ENCODE measurements at places on chromosomes 7 and 10.
A peak's percentile ranks its signal among the peaks of the same experiment; 100 is the strongest.

GRCh38 chr10:52965509-52965908 is 192.9 kb upstream of the MBL2 start:
- DNase-seq: no peak

- no peak for DNase-seq
Observed at GRCh38 chr10:96321822-96322221, 17.6 kb downstream of the DNTT start.

DNA sequence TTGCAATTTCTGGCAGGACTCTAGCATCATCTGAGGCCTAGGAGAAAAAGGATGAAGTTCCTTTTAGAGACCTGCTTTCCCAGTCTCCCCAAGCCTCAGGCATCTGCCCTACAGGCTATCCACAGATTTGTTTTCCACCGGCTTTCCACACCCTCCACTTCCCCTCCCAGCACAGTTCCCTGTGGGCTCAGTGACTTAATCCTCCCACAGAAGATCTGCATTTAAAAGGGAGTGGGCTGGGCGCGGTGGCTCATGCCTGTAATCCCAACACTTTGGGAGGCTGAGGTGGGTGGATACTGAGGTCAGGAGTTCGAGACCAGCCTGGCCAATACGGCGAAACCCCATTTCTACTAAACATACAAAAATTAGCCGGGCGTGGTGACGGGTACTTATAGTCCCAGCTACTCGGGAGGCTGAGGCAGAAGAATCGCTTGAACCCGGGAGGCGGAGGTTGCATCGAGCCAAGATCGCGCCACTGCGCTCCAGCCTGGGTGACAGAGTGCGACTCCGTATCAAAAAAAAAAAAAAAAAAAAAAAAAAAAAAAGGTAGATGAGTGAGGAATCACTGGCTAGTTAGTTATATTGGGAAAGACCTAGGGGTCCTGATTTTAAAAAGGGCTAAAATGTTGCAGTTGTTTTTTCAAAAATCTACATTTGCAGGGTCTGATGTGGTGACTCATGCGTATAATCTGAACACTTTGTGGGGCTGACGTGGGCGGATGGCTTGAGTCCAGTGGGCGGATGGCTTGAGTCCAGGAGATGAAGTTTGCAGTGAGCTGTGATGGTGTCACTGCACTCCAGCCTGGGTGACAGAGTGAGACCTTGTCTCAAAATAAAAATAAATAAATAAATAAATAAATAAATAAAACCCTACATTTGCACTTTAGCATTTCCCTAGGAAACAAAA is 119.5 kb downstream of the BAMBI start:
- no peak for DNase-seq

- no peak for DNase-seq
Observed at GRCh38 chr7:6615723-6616555, 529 bp downstream of the ZNF853 start.

GRCh38 chr7:12987238-12987637 is 299.8 kb downstream of the ARL4A start:
- DNase-seq: no peak

GRCh38 chr7:84177758-84178412 is 16.7 kb downstream of the SEMA3A start:
- DNase-seq: no peak

GRCh38 chr7:27212497-27213432 is 12.9 kb upstream of the HOXA13 start:
- DNase-seq: no peak

DNA sequence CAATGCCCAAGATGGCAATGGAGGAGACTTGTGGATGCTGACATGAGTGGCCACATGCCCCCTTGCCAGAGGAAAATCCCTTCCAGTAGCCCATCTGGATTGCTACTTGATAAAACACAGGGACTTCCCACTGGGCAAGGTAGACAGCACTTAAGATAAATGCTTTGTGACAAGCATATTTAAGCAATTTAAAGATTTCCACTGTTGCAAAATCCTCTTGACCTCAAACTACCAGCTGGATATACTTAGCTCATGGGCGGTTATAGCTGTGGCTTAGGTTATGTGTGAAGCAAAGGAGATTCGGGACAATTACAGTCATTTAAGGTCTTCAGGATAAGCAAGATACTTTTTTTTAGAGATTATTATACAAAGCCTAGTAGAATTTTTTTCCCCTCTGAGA is 238.1 kb downstream of the BMPER start:
- DNase-seq: no peak

DNA sequence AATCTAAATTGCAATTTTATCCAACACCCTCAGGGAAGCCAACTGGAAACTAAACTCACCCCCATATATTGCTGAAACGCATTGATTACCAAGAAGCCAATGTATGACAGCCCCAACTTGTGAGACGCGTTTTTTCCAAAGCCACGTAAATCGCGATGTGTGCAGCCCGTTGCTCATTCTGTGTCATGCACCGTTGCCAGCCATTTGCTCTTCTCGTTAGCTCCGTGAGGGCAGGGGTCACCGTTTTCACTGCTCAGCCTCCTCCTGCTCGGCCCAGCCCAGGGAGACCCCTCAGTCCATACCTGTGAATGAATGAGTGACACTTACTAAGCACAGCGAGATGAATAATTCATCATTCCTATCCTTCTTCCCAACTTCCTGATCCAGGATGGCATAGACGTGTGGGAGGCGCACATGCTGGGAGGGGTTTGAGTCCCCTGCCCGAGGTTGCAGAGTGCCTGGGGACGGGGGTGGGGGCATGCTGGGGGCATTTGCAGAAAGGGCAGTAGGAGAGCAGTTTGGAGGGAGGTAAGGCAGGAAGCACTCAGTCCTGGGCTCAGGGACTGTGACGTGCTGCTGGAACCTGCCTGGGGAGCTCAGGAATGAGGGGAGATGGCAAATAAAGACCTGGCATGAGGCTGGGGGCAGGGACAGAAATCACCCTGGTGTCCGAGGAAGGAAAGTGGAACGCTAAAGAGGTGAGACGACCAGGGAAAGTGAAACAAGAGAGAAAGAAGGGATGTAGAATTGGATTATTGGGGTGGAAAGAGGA is 104.2 kb upstream of the SDK1 start:
- no peak for DNase-seq

GRCh38 chr10:46541735-46542566 is 14.5 kb downstream of the GPRIN2 start:
- peak; percentile 5 for DNase-seq

GRCh38 chr10:6050801-6051445 is 11.2 kb downstream of the IL2RA start:
- peak; percentile 87 for DNase-seq

GRCh38 chr7:435630-436366 is 83.8 kb downstream of the PDGFA start:
- DNase-seq: no peak

GRCh38 chr7:4683884-4684565 is 1.9 kb downstream of the FOXK1 start:
- DNase-seq: peak; percentile 27

- DNase-seq: no peak
Observed at GRCh38 chr10:130043491-130043890, 67.1 kb downstream of the C10orf143 start.

GRCh38 chr10:69469976-69470375 is 18.7 kb downstream of the TSPAN15 start:
- DNase-seq: no peak

DNA sequence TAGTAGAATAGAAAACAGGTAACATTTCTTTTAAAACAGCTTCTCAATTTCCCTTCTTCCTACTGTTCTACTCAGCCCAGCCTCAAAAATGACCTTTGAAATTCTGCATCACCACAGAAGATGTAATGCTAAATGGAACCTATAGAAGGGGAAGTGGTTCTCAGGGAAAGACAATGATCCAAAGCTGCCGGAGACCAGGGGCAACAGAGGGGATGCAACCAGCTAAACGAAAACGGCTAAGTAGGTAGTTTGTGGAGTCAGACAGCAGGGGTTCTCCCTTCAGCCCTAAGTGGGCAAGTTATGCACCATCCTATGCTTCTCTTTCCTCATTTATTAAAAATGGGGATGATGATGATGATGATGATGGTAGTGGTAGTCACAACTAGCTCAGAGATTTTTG is 214.3 kb downstream of the ELMO1 start:
- no peak for DNase-seq

- DNase-seq: no peak
Observed at GRCh38 chr10:106271237-106271636, 893.3 kb downstream of the SORCS1 start.

DNA sequence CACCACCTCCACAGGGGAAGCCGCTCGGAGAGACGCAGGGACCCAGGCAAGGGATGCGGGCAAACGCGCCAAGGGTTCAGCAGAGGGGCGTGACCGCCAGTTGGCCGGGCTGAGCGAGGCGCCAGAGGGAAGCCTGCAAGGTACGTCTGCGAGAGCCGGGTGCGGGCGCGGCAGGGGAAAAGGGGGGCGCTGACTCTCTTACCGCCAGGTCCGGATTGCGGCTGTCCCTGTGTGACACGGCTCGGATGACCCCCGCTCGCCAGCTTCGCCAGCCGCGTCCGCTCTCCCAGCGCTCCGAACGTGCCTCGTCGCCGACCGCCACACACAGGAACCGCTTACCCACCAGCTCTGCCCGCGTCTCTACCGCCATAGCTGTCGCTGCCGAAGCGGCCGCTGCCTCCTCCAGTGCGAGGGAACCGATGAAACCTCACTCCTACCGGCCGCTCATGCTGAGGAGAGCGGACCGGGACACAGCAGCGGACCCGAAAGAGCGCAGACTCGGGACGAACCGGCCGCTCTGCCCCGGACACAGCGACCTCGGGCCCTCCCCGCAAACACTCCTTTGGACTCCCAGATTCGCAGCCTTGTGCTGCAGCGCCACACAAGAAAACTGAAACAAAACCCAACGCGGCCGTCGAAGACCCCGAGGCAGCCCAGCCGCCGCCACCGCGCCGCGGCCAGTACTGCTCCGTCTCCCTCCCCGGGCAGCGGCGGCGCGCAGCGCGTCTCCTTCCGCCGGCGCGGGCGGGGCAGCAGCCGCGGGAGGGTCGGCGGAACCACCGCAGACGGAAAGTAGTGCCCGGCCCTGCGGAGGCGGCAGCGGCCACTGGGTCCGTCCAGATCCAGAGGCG is at the start of gene JMJD1C:
JMJD1C (minus strand) TSS at position 685 of the 851 bp plus-strand sequence; CDS start at position 370, 315 bp downstream.
- peak; percentile 73 for DNase-seq

GRCh38 chr7:21500117-21500832 is 42.6 kb upstream of the DNAH11 start:
- no peak for DNase-seq

DNA sequence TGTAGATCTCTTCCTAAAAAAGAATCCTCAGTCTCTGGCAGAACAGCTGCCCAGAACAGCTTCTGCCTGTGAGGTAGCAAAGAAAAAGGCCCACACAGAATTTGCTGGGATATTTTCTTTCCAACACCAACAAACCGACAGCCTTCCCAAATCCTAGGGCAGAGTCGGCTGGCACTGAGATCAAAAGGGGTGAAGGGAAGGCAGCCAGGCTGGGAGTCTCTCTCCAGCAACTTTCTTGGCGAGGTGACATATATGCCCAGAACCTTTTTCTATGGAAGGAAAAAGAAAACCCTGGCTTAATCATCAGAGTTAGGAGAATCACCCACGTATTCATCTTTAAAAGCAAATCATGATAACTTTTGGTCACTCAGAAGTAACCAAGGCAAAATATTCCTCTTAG is 279.6 kb downstream of the DNAJB6 start:
- no peak for DNase-seq

- DNase-seq: no peak
Observed at GRCh38 chr7:149856583-149856982, 17.2 kb upstream of the ATP6V0E2 start.

DNA sequence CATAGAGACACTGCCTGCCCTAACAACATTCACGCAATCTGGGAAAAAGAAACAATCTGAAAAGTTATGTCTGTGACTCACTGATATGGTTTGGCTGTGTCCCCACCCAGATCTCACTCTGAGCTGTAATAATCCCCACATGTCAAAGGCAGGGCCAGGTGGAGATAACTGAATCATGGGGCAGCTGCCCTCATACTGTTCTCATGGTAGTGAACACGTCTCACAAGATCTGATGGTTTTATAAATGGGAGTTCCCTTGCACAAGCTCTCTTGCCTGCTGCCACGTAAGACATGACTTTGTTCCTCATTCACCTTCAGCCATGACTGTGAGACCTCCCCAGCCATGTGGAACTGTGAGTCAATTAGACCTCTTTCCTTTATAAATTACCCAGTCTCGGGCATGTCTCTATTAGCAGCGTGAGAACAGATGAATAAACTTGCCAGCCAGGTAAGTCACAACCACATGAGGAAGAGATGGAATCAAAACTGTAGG is 341.5 kb upstream of the AOAH start:
- no peak for DNase-seq

DNA sequence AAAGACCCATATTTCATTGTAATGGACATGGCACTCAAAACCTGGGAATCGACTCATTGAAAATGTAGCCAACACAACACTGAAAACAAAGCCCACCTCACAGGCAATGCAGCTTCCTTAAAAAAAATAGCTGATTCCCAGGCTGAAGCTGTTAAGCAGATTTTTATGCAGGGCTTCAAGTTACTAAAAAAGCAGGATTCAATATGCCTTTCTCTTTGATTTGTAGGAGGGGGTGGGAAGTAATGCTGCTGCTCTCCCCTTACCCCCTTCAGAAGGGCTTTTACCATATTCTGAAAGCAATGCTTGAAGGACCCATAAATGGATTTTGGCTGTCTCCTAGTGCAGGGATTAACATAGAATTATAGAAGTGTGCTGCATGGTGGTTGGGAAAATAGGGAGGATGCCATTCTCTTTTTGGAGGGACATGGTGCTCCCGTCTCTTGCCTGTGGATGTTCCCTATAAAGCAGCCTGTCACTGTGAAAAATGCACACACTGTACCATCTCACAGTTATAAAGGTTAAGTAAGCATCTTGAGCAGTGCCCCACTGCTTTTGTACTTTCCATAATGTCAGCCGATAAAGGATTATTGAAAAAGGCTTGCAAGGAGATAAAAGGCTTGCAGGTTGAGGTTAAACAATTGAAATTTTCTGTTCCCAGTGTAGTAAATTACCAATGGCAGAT is 262.8 kb downstream of the AUTS2 start:
- no peak for DNase-seq

DNA sequence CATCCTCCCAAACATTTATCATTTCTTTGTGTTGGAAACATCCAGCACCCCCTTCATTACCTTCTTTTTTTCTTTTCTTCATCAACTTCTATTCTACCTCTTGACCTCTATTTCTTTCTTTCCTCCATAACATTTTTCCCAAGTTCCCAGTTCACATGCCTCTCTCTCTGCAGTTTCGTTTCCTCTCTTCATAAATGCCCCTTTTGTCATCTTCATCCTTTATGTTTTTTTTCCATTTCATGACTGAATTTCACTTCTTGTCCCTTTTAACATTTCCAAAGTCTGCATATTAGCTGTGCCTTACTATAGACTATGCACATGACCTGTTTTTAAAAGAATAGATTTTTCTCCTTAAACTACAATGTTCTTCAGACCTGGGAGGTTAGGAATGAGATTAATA is 23.7 kb downstream of the CPN1 start:
- DNase-seq: no peak

DNA sequence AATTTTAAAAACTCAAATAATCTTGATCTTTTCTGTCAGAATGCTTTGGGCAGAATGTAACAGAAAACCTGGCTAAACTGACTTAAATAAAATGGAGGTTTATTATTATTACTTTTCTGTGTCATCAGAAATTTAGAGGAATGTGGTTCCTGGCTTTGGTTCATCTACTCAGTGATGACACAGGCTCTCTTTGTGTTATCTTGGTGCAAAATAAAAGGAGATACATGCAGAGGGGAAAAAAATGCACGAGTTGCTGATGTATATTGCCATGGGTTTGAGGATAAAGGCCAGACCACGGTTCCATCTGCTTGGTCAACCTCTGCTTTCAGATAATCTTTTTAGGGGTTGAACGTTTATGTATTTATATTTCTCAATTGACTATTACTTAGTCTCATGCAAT is 181.4 kb downstream of the SUGCT start:
- DNase-seq: no peak

GRCh38 chr7:19390795-19391194 is 245.6 kb upstream of the FERD3L start:
- no peak for DNase-seq

Measured in activated T-cell treated with anti-CD3 and anti-CD28 coated beads, Interleukin-2, amount 50 U/mL, for 1 hour (primary cell).